GOT3 (cell line): ENCODE measurements at places on chromosomes 5 and 9.

- DNase-seq, result no peak
These were observed 45.3 kb upstream of the TTC39B start for GRCh38 chr9:15352306-15352705.

- DNase-seq, result no peak
These were observed 321.1 kb downstream of the ARRDC3 start for GRCh38 chr5:91061946-91062562.

- DNase-seq, result no peak
These were observed 30.4 kb upstream of the UBTD2 start for GRCh38 chr5:172313915-172314314.

DNA sequence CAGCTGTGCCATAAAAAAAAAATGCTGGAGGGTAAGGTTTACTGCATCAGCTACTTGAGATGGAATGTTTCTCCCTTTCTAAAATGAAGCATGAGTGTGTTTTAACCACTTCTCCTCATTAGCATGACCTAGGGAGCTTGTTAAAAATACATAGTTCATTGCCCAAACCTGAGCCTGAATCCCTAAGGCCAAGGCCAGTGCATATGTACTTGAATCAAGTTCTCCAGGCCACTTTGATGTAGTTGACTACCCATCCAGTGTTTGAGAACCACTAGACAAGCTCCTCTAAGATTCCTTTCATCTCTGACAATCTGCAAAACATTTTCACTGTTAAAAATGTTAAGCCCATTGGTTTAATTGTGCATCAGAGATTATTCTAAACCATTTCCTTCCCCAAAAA, 6.7 kb downstream of the TIMD4 start:
- DNase-seq, result no peak

- DNase-seq, result no peak
These were observed 34.0 kb downstream of the MTRR start for GRCh38 chr5:7902666-7903625.

GRCh38 chr9:98931600-98932389, 11.9 kb upstream of the COL15A1 start:
- no peak for DNase-seq

- no peak for DNase-seq
These were observed 12.2 kb downstream of the IL9 start for GRCh38 chr5:135883441-135883840.

DNA sequence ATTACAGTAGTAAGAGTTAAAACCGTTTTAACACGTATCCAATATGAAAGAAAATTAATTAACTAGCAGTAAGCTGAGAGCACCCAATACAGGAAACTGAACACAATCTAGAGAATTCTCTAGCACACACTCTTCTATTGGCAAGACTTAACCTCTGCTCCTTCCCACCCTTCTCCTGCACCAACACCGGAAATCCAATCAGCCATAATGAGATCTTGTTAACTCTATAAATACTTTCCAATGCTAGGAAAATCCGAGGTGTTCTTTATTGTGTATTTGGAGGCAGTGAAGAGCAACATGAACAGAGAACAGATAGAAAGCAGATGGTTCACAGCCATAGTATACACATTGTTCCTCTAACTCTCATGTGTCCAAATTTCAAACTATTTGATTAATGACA, 591.7 kb downstream of the CETN3 start:
- no peak for DNase-seq

- DNase-seq, result no peak
These were observed 611.1 kb downstream of the ACTL7B start for GRCh38 chr9:108244686-108245085.

DNA sequence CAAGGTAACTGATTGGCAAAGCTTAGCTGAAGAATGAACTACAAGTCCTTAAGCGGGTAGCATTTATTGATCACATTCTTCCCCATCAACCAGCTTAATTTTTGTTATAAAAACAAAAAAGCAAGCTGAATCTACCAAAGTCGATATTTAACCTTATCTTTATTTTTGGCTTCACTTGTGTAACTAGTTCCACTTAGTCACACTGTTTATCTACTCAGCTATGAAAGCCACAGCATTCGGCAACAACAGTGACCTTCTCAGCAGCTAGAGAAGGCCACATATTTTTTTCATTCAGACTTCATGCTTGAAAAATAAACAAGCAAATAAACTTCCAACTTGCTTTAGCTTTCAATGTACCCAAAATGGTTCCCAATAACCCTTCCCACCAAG, 69.4 kb downstream of the KLHL3 start:
- no peak for DNase-seq

GRCh38 chr5:112013660-112014059, 256.7 kb upstream of the NREP start:
- DNase-seq, result no peak

- DNase-seq, result no peak
These were observed 14.6 kb downstream of the HSPB3 start for GRCh38 chr5:54470128-54470527.

DNA sequence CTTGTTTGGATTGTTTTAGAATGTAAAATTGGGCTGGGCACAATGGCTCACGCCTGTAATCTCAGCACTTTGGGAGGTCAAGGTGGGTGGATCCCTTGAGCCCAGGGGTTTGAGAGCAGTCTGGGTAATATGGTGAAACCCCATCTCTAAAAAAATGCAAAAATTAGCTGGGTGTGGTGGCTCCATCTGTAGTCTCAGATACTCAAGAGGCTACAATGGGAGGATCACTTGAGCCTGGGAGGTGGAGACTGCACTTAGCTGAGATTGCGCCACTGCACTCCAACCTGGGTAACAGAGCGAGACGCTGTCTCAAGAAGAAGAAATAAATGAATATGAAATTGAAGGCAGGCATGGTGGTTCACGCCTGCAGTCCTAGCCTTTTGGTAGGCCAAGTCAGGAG, 21.3 kb downstream of the MAML1 start:
- no peak for DNase-seq

GRCh38 chr5:6143523-6143922, 234.8 kb downstream of the MED10 start:
- DNase-seq, result no peak

DNA sequence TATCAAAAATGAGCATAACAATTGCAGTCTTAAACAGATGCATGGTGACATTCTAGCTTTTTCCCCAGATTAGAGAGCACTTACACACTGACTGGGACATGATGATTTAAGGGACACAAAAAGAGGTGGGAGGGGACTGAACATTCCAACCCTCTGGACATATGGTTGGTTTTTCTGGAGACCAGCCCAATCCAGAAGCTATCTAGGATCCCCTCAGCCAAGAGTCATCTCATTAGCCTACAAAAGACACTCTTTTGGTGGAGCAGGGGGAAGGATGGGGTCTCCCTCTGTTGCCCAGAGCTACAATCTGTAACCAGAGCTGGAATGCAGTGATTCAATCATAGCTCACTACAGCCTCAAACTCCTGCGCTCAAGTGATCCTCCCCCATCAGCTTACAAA, 97.3 kb upstream of the IQGAP2 start:
- DNase-seq, result no peak

- no peak for DNase-seq
These were observed 221.1 kb upstream of the RORB start for GRCh38 chr9:74275872-74276508.

GRCh38 chr5:83914199-83914598, 193.5 kb upstream of the HAPLN1 start:
- no peak for DNase-seq

DNA sequence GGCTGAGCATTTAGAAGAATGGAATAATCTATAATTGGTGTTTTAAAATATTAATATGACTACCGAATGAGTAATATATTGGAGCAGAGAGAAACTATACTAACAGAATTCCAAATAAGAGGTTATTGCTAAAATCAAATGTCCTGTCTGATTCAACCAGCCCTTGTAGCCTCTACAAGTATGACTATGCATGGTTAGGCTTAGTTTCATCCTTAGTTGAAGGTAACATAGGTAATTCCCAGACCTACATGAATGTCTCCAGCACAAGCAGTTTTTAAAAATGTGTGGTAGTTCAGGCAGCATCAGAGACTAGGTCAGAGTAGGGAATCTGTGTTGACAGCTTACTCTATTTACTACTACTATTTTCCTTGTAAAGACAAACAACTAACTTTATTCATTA, 51.7 kb upstream of the SLC27A6 start:
- DNase-seq, result no peak

GRCh38 chr5:94326586-94326985, 291.8 kb downstream of the KIAA0825 start:
- DNase-seq, result no peak

DNA sequence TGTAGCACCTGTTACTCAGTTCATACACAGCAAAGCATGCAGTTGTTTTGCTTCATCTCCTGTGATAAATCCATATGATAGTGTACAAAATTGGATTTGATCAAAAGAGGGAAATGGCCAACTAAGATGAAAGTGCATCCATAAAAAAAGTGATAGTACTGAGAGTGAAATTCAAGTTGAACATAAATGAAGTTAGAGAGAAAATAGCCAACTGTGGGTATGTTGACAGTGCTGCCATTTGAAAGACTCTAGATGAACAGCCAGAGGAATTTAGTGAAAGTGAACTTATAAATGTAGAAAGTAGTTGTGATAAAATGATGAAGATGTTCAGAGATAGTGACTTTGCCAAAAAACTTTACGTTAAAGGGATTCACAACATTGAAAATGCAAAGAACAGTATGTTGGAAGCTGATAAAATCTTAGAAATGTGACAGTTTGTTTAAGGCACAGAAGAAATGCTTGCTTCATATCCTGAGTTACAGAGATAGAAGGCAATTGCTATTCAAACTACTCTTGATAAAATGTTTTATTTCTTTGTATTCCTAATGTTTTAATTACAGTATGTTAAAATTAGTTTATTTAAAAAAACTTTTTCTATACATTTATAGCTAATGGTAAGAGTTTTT, 119.7 kb downstream of the DMXL1 start:
- DNase-seq, result no peak

DNA sequence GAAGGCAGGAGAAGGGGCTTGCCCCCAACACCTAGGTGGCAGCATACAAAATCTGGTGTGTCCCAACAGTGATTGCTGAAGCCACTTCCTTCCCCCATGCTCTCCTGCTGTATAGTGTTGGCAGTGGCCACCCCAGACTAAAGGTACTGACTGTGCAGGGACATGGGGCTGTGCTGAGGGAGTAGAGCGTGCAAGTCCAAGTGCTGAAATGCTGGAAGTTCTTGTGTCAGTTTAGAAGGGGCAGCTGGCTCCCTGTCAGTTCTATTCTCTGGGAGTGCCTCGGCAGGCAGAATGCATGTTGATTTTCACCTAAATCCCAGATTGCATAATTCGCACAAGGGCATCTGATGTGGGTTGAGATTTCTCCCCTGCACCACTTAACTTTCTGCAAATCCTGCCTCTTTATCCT, 68.6 kb downstream of the GDNF start:
- no peak for DNase-seq

DNA sequence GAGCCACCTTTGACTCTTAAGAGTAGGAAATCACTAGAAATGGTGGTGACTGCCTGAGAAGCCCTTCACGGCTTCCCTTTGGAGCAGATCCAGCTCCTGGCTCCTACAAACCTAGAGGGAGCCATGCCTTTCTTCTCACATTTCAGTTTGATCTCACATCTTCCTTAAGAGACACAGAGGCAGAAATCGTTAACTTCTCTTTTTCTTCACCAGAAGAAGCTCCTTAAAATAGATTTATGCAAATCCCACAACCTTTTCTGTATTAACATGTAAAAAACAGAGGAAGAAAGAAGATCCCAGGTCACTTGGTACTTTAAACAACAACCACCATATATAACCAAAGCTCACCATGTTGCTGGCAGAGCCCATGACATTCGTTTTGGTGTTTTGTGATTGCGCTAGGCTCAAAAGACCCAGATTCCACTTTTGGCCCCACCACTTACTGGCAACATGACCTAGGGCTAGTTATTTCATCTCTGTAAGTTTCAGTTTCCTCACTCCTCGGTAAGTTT, 29.6 kb downstream of the PAX5 start:
- no peak for DNase-seq

DNA sequence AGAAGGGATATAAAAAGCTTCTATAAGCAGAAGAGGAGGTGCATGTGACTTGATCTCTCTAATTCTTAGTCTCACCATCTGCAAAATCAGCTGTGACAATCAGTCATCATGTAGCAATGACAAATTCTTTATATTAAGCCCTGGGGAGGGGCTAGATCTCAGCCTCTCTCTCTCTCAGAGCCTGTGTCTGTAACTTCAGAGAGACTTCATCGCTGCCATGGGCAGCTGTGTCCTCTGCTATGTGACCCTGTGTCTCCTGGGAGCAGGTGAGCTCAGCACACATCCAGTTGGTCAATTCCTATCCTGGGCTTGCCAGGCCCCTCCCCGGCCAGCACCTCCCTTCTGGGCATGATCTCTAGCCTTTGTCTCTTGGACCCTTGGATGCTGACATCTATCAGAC, 109.6 kb downstream of the ANKRD18B start:
- no peak for DNase-seq

- DNase-seq, result no peak
These were observed 153.5 kb downstream of the CDC42SE2 start for GRCh38 chr5:131417240-131417869.

- DNase-seq, result no peak
These were observed 120.9 kb downstream of the WNK2 start for GRCh38 chr9:93304574-93305496.

- DNase-seq, result no peak
These were observed 3.9 kb downstream of the PLK2 start for GRCh38 chr5:58456026-58456425.

GRCh38 chr5:106759581-106759980, 911.2 kb downstream of the EFNA5 start:
- DNase-seq, result no peak

DNA sequence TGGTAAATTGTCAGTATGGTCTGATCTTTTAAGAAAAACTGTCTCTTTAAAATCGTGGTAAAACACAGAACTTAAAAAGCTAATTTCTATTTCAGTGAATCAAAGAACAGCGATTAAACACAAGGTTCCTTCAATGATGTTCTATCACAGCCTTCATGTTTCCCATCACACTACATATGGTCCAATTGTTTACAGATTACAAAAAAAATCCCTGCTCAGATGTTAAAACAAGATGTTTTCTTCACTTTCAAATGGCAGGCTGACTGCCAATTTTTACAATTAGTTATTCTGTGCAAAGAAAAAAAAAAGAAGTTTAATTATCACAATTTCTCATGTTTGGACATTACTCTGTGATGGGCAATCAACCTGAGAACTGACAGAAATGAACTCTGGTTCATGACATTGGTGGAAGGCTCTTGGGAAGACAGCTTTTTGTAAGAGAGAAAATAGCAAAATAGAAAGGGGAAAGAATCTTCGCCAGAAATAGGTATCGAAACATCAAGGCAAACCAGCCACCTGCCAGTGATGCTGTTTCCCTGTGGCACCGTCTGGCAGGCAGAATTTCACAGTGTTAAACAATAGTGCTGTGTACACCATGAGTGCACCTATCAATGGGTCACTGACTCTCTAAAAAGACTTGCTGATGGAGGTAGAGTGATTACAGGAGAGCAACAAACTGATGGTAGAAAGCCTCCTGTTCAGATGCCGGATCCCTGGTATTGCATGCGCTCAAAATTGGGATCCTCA, 1020.0 kb upstream of the ARRDC3 start:
- no peak for DNase-seq

DNA sequence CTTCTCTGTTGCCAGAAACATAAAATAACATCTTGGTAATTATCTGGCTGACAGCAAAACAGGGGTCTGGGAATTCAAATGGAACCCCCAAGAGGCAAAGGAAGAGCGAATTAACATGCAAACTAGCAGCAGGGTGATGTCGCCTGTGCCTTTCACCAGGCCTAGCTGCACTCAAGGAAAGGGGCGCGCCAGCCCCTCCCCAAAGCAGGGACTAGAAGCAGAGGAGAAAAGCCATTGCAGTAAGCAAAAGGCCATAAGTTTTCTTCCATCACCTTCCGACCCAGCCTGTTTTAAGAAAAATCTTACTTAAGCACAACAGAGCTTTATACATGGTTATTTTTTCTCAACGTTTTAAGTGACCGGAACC, 539 bp downstream of the POC5 start:
- no peak for DNase-seq
